ENCODE measurements at places on chromosomes 2 and 18.

- no peak for DNase-seq
These were observed 435.6 kb downstream of the TDRD15 start for GRCh38 chr2:21559351-21559750.

DNA sequence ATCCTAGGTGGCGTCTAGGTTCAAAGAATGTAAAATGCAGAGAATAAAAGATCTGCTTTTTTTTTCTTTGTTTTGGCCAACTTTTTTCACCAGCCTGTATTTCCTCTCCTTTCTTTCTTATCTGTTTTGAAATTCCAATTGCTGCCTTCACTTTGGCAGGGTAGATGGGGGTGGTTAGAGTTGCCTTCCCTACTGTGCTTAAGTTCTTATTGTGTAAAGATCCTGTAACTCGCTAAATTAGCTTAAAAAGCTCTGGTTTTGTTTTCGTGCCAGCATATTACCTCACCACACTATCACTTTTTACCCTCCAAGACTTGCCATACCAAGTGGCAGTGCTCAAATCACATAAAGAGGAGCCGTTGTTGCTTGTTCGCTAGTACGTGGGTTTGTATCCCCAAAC, 921.7 kb downstream of the DPP10 start:
- no peak for DNase-seq

- no peak for DNase-seq
These were observed 25.9 kb upstream of the IMPA2 start for GRCh38 chr18:11955239-11956029.

GRCh38 chr2:74092275-74092674, 55.4 kb downstream of the BOLA3 start:
- DNase-seq = no peak

DNA sequence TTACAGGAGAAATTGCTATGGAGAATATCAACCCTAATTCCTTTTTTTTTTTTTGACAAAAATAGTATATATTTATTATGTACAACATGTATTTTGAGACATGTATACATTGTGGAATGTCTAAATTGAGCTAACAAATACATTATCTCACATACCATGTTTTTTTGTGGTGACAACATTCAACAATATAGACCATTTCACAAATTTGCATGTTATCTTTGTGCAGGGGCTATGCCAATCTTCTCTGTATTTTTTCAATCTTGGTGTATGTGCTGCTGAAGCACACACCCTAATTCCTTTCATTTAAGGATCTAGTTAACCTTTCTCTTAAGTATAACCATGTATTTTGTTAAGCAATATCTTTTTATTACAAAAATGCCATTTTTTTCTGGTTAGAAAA, 13.2 kb downstream of the SLC39A10 start:
- DNase-seq = no peak

- DNase-seq = peak; percentile 87
These were observed 169.4 kb downstream of the THADA start for GRCh38 chr2:43426305-43427031.

GRCh38 chr2:79638410-79638809, 125.6 kb downstream of the CTNNA2 start:
- no peak for DNase-seq

DNA sequence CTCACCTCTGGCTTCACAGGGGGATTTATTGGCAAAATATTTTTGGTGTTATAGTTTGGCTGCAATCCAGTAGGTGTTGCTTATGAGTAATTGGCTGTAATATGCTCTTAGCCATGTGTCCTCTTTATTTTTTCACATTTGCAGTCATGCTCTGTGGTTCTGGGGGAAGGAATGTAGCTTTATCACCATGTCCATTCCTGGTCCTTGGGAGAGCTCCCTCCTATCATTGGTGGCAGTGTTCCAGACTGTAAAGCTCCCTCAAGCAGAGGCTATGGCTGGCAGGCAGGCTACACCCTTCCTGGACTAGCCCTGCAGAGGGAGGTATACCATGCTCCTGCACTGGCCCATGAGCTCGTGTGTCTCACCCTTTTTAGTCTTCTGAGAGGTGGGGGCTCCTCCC, 120.0 kb upstream of the FSIP2 start:
- DNase-seq = no peak

DNA sequence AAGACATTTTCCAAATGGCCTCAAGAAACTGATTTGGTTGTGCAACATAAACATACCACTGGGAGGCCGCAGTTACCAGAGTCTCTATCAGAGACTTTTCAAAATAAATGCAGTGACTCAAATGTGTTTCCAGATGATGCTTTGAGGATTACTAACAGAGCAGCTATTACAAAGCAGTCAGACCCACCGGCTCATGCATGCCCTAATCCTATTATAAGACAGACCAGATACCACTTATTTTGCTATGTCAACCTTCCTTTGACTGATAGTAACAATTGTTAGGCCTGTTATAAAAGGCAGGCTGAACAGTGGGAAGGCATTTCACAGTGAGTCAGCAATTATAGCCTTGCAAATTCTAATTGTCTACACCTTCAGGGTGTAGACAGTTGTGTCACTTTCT, 217.7 kb downstream of the LRRTM1 start:
- no peak for DNase-seq

DNA sequence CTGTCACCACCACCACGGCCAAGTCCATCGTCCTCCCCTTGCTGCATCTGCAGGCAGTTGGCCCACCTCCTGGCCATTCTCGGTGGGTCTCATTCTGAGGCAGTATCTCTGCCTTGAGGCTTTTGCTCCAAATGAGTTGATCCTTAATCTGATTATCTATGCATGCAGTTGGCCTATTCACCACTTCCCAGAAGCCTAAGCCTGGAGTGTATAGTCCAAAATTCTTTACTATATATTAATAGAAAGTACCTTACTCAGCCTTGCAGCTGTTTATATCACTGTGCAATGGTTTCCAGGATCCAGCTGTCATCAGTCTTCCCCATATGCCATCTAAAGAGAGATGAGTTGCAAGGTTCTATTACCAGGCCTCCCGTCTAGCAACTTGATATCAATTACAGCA, 292.4 kb downstream of the SS18 start:
- no peak for DNase-seq

DNA sequence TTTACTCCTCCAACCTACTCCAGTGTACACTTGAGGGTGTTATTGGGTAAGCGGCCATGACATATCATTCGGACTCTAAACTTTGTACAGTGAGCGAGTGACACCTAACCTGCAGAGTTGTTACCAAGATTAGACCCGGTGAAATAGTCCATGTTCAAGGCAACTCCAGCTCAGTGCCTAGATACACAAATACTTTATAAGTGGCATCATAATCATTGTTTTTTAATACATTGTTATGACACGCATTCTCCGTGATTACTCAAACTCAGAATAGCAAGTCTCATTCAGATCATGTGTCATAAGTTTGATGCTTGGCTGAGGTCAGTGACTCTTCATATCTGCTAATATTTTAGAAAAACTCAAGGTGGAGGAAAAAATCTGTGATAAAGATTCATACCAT, 597.8 kb downstream of the DCC start:
- no peak for DNase-seq

DNA sequence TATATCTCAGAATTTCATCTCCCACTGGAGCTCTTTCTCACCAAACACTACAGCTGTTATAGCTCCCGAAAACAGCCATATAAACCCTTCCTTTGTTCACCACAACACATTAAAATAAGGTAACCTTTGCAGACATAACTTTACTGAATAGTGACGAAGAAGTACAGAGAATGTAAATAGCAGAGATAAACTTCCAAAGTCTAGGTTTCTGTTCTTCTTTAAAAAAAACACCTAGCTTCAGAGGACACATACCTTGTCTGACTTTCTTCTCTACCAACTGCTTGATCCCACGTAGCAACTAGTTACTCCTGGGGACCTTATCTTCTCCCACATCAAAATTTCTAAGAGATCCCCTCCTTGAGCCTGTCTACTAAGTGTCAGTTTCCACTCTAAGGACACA, 32.3 kb downstream of the ATL2 start:
- DNase-seq = no peak

DNA sequence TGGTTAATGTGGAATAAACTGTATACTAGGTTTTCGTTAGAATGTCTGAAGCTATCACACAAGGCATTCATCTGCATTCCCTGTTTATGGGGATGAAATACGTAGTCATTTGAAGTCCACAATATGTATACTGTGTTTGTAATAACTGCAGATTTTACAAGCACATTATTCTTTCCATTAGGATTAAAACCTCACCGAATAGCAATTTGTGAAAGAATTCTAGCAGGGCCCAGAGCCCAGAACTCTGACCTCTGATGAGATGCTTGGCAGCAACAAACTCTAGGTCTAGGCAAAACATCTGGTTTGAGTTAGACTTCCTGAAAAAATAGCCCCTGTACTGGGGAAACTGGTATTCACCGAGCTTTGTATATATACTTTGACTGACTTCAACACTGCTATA, 158.2 kb downstream of the SRBD1 start:
- no peak for DNase-seq

DNA sequence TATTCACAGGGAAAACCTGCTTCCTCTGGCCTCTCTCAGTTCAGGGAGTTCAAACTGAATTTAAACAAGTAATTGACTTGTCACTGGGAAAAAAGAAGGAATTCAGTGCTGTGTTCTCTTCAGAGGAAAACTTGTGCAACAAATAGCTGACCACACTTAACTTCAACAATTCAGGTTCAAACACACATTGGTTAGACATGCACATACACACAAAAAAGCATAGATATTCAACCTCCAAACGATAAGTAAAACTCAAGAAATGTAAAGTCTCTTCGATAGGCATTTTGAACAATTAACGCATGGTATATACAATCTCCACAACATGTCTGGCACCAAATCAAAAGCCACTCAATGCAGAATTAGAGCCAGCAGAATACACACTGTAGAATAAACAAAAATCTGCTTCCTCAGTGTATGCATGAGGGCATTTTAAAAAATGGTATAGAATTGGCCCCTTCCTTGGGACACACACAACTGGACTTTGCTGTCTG, 269.0 kb downstream of the TCF4 start:
- no peak for DNase-seq

DNA sequence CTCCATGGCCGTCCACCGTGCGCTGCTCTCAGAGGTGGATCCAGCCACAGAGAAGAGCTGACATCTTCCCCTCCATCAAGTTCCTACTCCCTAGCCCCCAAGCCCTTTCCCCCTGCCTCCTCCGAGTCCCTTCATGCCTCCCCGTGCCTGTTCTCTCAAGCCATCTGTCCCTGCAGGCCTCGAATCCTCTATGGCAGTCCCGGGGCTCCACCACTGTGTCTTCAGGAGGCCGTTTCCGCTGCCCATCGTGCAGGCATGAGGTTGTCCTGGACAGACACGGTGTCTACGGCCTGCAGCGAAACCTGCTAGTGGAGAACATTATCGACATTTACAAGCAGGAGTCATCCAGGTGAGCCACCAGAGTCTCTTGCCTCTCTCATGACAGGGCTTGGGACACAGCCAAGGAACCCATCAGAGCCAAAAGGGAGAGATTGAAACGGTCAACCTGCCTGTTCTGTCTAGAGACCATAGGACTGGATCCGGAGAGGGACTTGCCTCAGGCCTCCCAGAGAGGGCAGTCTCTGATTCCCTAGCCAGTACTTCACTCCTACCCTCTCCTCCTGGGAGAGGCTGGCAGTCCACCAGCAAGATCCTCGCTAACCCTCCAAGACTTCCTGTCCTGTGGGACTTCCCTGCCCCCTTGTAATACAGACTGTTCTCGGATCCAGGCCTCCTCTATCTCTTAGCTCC, 9.7 kb downstream of the UCN start:
- no peak for DNase-seq

DNA sequence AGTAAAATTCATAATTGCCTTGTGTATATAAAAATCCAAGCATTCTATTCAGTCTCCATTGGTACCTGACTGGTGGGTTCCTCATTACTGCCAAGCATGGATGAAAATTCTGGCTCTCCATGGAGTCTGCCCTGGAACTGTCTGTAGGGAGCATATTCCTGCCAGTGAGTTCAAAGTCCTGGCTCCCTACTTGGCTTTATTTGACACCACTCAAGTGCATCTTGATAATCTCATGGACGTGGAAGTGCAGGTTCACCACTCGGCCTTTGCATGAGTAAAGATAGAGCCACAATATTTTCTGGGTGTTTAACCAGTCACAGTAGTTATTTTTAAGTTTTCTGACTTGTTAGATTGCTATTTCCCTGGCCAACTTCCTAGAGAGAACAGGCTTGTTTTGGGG, 63.5 kb downstream of the CNTNAP5 start:
- DNase-seq = no peak

DNA sequence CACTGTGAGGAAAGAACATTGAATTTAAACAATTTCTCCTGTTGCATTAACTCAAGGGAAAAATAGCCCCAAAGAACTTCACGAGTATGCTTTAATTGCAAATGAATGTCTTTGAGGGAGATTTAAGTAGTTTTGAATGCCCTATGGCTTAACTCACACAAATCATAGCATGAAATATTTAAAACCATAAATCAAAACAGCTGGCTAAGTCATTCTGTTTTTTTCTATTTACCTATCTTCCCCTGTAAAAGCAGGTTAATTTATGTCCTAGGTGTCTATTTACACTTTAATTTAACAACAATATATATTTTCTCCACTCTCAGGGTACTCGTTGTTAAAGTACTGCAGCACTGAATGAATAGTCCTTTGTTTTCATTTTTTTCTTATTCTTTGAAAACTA, 118.8 kb upstream of the PIEZO2 start:
- no peak for DNase-seq

- no peak for DNase-seq
These were observed 124.1 kb downstream of the DNAH6 start for GRCh38 chr2:84640411-84640810.

DNA sequence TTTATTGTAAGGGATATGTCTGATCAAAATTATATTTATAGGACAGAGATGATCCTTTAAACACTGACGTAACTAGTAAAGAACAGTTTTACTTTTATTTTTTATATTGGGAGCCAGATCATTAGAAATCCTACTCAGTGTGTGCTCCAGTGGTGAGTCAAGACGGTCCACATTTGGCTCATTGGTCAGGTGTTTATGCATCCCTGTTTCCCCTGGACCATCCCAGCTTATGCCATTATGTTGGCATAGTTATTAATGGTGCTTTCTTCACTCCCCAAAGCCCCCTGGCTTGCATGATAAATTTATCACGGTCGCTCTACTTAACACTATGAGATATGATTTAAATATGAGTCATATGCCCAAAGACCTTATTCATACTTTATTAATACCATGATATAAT, 293.4 kb downstream of the XIRP2 start:
- DNase-seq = no peak

DNA sequence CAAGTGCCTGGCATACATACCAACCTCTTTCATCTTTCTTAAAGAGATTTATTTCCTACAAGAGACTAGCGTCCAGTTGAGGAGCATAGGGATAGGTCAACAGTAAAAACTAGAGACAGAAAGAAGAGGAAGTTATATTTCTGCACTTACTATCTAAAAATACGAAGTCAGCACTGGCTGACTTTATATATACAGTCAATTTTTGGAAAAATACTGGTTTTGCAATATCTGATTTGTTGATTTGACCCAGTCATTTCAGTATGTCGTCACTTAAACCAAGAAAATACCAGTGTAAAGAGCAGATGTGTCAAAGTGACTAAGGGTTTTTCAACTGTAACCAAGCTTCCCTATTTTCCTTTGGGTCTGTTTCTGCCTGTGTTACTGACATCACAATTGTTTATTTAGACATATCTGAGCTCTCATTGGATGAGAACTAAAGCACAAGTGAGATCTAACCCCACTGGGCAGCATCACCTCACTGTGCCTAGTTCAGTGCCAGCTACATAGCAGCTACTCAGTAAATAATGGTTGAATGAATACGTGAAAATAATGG, 23.0 kb downstream of the CYTIP start:
- no peak for DNase-seq

GRCh38 chr2:133641942-133642725, 73.9 kb upstream of the NCKAP5 start:
- no peak for DNase-seq

Data from ascending aorta (tissue), 2 donors.